ENCODE measurements at places on chromosomes 4 and X.
A peak's percentile ranks its signal among the peaks of the same experiment; 100 is the strongest.

GRCh38 chrX:108186811-108187210, 95.2 kb downstream of the ATG4A start:
- peak; percentile 66 for DNase-seq

DNA sequence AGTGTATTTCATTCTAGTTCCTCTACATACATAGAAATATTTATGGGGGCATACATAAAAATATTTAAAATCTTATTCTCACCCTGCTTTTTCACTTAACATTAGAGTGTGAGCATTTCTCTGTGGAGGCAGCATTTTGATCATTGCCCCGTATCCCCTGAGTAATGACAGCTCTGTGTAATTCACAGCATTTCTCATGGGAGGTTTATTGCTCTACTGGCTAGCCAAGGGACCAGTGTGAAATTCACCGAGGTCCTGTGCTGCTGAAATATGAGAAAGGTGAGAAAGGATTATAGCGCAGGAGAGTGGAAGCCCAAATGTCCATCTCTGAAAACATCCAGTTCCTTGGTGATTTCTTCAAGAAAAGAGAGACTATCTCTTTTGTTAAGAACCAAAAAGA, 22.9 kb downstream of the PDGFC start:
- no peak for DNase-seq

- peak; percentile 59 for DNase-seq
Observed at GRCh38 chr4:103067841-103068547, 8.6 kb downstream of the SLC9B2 start.

DNA sequence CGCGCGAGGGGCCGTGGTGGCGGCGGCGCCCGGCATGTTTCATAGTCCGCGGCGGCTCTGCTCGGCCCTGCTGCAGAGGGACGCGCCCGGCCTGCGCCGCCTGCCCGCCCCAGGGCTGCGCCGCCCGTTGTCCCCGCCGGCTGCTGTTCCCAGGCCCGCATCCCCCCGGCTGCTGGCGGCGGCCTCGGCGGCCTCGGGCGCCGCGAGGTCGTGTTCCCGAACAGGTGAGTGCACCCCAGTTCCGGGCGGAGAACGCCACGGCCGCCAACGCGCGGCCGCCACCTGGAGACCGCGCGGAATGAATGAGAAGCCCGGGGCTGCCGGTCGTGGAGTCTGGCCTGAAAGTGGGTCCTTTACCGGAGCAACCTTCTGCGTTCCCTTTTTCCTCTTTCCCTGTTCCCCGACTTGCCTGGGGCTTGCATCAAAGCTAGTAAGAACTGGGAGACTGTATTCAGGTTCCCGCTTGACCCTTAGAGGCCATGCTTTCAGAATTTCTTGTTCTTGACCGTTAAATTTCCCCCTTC, 429 bp downstream of the NOCT start:
- peak; percentile 35 for DNase-seq

- DNase-seq, result no peak
Observed at GRCh38 chr4:910366-911091, 21.6 kb downstream of the GAK start.

Measured in RKO (cell line).